Neural crest cell (in vitro differentiated cells): ENCODE measurements at places on chromosomes 13 and 19. TPM values are rescaled to one million over a fixed set of nuclear protein-coding genes. Genes with fewer than 3 reads are reported as not detected.
A peak's percentile ranks its signal among the peaks of the same experiment; 100 is the strongest.

The LIG4 gene
- 9.7 and 10.5 TPM in 2 replicates for total RNA-seq

The PRR22 gene
- 6.7 and 6.8 TPM in 2 replicates for total RNA-seq

The RPL28 gene
- total RNA-seq: 1,888 and 1,936 TPM in 2 replicates

The ZNF428 gene
- 114 and 117 TPM in 2 replicates for total RNA-seq

The MYCBP2 gene
- total RNA-seq: 73.2 and 75.4 TPM in 2 replicates

The ZNF737 gene
- total RNA-seq: 17.1 and 18.9 TPM in 2 replicates

The ZNF587B gene
- total RNA-seq: 21.6 and 22.6 TPM in 2 replicates

The CLEC4G gene
- not detected in 2 replicates for total RNA-seq

The SIGLECL1 gene
- total RNA-seq: not detected in 2 replicates

The SHD gene
- total RNA-seq: 2.7 and 4.5 TPM in 2 replicates

The CYP2A6 gene
- not detected in 2 replicates for total RNA-seq

The ZNF681 gene
- 9.4 and 11.5 TPM in 2 replicates for total RNA-seq

The ZNF540 gene
- total RNA-seq: 1.0 and 1.3 TPM in 2 replicates

DNA sequence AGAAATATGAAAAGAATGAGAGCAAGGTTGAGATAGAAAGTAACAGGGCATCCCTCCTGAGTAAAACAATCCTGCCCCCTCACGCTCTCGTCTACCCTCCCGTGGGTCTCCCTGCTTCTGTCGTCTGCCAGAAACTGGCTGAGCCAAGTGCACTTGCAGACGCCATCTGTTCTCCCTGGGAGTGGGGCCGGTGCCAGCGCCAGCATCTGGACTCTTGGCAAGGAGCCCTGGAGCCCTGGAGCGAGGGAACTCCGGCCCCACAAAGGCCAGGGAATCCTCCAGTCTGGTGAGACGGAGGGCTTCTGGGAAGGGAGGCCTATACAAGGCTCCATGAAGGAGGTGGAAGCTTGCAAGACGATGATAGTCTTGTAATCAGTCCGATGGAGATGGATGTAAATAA, 2.3 kb upstream of the TMEM91 start:
- no peak for DNase-seq

- no peak for DNase-seq
These were observed 3.8 kb downstream of the SBSN start for GRCh38 chr19:35524181-35524837.

- no peak for DNase-seq
These were observed 2385.0 kb downstream of the PCDH9 start for GRCh38 chr13:64845110-64845509.

GRCh38 chr13:25833761-25834160, 218.1 kb downstream of the SHISA2 start:
- DNase-seq: no peak

DNA sequence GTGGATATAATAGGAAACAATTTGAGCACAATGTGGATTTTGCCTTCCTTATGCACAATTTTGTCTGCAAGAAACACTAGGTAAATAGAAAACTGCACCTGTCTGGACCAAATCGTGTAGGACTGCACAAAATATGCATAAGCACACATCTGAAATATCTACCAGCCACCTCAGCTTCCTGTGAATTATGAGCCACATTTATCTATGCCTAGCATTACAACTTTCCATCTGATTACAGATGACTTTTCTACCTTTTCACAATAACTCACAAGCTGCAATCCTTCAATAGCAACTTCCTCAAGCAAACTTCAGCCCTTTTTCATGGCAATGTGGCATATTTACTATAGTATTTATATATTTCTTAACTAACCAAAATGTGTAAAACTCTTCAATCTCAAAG, 5.7 kb upstream of the RFX2 start:
- no peak for DNase-seq

GRCh38 chr19:3225169-3225485, 666 bp downstream of the CELF5 start:
- no peak for DNase-seq

- DNase-seq: no peak
These were observed 21.2 kb upstream of the SCEL start for GRCh38 chr13:77514336-77514726.

GRCh38 chr13:74820809-74821208, 661.2 kb downstream of the TBC1D4 start:
- DNase-seq: no peak

GRCh38 chr13:100544866-100545683, 43.5 kb downstream of the GGACT start:
- no peak for DNase-seq

- DNase-seq: no peak
These were observed 142.4 kb downstream of the URI1 start for GRCh38 chr19:30084390-30084819.

- no peak for DNase-seq
These were observed 353 bp downstream of the RFX2 start for GRCh38 chr19:6109947-6110346.

- DNase-seq: no peak
These were observed 630 bp downstream of the NUCB1 start for GRCh38 chr19:48900477-48901406.

DNA sequence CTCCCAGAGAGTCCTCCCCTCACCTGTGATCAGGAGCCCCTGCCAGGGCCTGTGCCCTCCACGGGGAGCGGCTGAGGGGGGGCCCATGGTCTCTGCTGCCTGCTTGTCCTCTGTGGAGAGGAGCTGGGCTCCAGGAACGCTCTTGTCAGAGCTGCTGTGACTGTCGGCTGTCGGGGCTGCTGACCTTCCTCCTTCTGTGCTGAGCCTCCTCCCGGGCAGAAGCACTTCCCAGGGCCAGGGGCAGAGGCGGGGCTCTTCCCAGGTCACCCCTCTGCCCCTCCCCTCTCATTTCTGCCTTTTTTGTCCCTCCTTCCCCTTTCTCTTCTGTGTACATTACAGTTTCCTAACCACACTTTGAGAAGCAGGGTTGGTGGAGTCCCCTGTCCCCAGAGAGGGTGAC, at the start of gene CEACAM4:
Gene CEACAM4, minus strand, starts transcription at position 198 of the 400 bp plus-strand sequence. Its CDS starts 111 bp downstream, at position 87.
- no peak for DNase-seq

DNA sequence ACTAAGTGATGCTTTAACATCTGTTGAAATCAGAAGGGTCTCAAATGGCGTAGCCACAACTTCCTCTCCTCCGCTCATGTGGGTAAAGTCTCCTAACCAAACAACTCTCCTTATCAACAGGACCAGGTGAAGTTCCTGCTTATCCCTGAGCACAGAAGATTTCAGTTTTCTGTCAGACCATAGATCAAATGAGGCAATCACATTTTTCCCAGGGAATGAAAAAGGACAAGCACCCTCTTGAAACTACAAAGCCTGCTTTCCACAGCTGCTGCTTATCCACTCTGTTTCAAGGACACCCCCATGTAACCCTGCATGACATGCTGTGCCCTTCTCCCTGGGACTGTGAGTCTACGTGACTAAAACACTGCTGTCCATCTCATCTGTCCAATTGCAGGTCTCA, 788.3 kb upstream of the SLITRK5 start:
- DNase-seq: no peak

GRCh38 chr19:6246174-6247006, 33.4 kb downstream of the MLLT1 start:
- no peak for DNase-seq

- DNase-seq: no peak
These were observed 26.2 kb downstream of the EXOSC8 start for GRCh38 chr13:37026771-37027170.

DNA sequence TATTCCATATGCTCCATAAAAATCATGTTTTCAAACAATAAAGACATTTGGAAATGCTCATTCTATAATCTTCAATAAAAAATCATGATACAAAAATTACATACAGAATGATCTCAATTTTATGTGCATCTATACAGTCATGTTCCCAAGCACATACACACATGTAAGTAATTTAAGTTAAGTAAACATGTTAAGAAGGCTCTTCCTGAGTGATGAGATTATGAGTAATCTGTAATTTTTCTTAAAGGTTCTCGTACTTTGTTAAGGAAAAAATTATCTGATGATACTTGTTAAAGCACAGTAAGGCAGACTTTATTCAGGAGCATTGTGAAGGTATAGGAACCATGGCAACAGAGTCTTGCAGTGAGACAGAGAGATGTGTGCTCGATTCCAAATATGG, 30.0 kb upstream of the DLEU7 start:
- no peak for DNase-seq

- peak; percentile 97 for DNase-seq
These were observed at the start of gene RAB3D for GRCh38 chr19:11339254-11340098. Gene RAB3D, minus strand, starts transcription at chr19:11339657. Its CDS starts 2,258 bp downstream, at chr19:11337399.

DNA sequence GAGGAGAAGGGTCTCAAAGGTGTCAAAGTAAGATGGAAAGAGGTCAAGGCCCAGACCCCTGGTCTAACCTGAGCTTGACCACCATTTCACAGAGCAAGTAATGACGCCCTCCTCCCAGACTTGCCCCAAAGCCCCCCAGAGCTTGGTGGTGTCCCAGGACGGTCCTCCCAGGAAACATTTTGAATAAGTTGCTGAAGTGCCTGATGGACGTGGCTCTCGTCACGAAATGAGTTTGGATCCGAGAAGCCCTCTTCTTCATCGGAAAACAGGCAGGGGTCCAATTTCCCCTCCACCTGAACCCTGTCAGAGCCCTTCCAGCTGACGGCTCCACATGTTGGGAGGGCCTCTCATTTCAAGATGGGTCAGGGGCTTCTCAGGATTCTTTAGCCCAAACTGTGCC, 54.5 kb upstream of the TPM4 start:
- DNase-seq: no peak

GRCh38 chr13:74205313-74205690, 71.1 kb upstream of the KLF12 start:
- no peak for DNase-seq

DNA sequence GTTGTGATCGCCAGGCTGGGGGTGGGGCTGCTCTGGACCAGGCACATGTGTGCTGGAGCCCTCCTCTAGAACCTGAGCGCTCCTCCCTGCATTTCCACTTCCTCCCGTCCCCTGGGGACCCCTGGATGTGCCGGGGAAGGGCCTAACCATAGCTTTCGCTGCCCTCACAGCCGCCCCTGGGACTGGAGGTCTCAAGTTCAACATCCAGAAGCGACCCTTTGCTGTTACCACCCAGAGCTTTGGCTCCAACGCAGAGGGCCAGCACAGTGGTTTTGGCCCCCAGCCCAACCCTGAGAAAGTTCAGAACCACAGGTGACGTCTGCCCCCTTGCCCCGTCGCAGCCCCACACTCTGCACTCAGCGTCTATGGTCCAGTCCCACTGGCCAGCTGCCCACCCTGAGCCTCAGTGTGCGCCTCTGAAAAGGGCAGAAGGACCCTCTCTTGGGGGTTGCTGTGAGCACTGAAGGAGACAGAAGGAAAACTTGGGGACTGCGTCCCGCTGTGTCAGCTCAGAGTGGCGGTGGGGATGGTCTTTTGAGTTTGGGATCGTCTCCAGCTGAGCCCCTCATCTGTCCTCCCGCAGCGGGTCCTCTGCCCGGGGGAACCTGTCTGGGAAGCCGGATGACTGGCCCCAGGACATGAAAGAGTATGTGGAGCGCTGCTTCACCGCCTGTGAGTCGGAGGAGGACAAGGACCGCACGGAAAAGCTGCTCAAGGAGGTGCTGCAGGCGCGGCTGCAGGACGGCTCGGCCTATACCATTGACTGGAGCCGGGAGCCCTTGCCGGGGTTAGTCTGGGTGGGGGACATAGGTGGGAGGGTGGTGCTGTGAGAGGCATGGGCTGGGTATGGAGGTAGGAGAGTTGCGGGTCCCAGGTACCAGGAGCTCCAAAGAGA, 6.0 kb downstream of the LENG8 start:
- DNase-seq: no peak

GRCh38 chr19:29787281-29787680, 24.5 kb upstream of the CCNE1 start:
- DNase-seq: no peak

- DNase-seq: no peak
These were observed 414.1 kb downstream of the TSHZ3 start for GRCh38 chr19:30935146-30935545.
